Left ventricle myocardium inferior (tissue), 1 donor: ENCODE measurements at places on chromosomes 3 and 15. TPM values are rescaled to one million over a fixed set of nuclear protein-coding genes. Genes with fewer than 3 reads are reported as not detected.

SPTSSB gene
- total RNA-seq = 0.25 TPM

GNAT1 gene
- not detected for total RNA-seq

ZNF662 gene
- total RNA-seq = 2.7 TPM

C2CD4A gene
- total RNA-seq = not detected

CAMK2N2 gene
- total RNA-seq = 0.16 TPM

SH3BP5 gene
- total RNA-seq = 8.8 TPM

SNTN gene
- not detected for total RNA-seq

ACVR2B gene
- total RNA-seq = 5.5 TPM

KIF7 gene
- total RNA-seq = 2.4 TPM

CHL1 gene
- total RNA-seq = 8.8 TPM

GOLGA8G gene
- not detected for total RNA-seq

IQCF5 gene
- not detected for total RNA-seq

PIGB gene
- 2.8 TPM for total RNA-seq

CFAP44 gene
- 1.5 TPM for total RNA-seq

LYSMD2 gene
- 4.2 TPM for total RNA-seq

SLC22A14 gene
- not detected for total RNA-seq

SLC27A2 gene
- total RNA-seq = not detected
